ENCODE measurements at places on chromosomes 16 and 17.

GRCh38 chr17:13395862-13396261, 205.9 kb downstream of the HS3ST3A1 start:
- no peak for DNase-seq

DNA sequence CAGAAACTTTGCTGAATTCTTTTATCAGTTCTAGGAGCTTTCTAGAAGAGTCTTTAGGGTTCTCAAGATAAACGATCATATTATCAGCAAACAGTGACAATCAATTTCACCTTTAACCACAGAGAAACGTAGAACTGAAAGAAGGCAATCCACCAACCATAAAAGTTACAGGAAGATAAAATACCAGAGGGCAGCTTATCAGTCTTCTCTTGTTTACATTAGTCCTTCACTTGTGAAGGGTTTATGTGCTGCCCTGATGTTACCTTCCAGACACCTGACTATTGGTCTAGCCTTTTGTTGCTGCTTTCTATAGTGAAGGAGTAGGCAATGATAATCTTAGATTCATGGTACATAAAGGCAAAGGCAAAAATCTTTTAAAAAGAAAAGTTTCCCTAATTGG, 73.2 kb upstream of the EFCAB3 start:
- DNase-seq = no peak

- no peak for DNase-seq
Observed at GRCh38 chr17:57455063-57455914, 199.0 kb downstream of the MSI2 start.

DNA sequence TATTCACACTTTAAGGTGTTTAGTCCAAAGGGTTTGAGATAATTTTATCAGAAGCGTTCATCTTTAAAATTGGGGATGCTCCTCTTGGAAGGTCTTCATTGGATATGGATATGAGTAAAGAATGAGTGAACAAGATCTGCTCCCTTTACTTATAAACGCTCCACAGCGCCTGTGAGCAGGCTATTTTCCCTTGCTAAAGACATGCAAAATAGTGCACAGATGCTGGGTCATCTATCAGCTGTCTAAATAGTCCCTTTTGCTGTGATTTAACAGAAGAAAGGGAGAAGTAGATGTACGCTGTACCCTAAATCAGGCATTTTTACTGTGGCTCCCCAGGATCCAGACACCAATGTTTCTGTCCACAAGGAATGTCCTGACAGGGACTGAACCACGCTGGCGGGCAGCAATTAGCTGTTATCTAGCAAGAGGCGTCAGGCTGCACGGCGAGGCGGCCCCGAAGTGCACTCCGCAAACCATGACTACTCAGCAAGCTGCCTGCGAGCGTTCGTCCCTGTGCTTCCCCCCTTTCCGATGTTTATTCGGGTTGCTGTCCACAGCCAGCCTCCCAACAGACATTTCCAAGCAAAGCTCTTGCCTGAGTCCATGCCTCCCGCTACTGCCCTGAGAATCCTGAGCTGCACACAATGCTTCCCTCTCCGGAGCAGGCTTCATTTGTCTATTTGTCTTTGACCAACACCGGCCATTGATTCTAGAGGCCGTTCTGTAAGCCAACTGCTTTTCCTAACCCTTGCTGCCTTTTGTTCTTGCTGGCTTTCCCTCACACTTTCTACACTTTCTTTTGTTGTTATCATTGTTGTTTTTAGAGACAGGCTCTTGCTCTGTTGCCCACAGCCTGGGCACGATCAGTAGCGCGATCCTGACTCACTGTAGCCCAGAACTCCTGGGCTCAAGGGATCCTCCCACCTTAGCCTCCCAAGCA, 55.7 kb upstream of the CNEP1R1 start:
- no peak for DNase-seq

- peak; percentile 38 for DNase-seq
Observed at GRCh38 chr17:51435641-51436091, 175.3 kb downstream of the UTP18 start.

DNA sequence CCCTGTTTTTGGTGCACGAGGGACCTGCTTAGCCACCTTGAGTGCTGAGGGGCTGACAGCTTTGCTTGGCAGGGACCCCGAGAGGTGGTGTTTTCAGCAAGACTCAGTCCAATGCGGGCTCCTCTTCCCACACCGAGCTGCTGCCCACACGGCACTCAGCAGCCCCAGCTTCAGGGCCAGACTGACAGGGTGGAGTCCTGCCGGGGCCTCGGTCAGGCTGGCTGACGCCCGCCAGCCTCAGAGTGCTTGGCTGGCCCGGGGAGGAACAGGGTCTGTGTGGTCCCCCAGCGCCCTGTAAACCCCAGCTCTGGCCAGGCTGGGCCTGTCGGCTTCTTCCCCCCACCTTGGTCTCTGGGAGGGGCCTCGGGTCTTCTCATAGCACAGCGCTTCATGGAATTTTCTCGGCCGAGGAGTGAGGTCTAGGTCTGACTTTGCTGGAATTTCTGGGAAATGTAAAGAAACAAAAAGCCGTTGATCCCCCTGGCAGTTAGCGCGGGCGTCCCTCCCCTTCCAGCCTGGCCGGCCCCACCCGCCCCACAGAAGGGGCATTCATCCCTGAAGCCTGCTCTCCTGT, 2.6 kb downstream of the SOX8 start:
- no peak for DNase-seq

- peak; percentile 56 for DNase-seq
Observed at GRCh38 chr17:21218101-21218500, 4.1 kb upstream of the TMEM11 start.

DNA sequence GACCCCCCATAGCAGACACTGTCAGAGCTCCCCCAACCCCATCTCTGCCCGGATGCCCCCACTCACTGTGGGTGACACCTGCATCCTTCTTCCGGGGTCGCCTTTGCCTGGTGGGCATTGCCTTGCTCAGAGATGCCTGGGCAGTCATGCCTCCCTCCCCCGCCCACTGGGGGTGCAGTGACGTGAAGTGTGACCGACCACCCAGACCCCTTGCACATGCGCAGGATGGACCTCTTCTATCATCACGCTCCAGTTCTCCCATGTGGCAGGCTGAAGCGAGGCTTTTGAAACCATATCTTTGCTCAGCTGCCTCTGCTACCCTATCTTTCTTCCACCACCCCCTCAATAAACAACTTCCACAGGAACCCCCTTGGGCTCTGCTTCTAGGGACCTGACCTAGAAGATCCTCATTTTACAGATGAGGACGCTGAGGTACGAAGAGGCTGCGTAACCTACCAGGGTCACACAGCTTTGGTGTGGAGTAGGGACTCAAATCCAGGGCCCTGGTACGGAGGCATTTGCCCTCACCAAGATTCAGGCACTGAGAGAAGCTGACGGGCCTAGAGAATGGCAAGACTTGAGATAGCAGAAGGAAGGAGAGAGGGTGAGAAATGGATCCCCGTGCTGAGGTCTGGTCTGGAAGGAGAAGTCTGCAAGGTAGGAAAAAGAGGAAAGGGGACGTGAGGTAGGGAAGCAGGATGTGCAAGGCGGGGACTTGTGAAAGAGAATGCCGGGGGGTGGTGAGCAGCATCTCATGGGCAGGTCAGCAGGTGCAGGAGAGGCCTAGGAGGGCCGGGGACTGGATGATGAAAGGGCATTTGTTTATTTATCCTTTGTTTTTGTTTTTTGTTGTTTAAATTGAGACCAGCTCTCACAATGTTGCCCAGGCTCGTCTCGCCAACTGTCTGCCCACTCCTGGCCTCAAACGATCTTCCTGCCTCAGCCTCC, 14.4 kb downstream of the NLRC5 start:
- no peak for DNase-seq

DNA sequence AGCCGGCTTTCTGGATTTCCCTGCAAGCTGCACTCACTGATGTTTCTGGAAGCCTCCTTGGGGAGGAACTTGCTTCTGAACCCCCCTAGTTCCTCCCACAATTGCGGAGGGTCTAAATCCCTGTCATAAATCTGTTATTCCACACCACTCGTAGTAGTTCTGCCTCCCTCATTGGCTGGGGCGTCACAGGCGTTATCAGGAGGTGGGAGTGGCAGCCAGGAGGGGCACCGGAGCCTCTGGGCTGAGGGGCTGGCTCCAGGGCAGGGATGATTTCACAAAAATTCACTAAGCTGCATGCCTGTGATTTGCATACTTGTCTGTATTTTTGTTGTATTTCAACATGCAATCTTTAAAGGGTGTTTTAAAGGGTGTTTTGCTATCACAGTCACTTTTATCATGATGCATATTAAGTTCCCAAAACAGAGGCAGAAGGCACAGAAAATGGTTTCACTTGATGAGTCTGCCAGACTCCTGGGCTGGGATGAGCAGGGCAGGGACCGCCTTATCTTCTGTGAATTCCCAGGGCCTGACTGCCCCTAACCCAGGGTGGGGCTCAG, 176.2 kb upstream of the FOXF1 start:
- DNase-seq = no peak

GRCh38 chr16:30882429-30883310, 11.2 kb downstream of the BCL7C start:
- no peak for DNase-seq

- DNase-seq = no peak
Observed at GRCh38 chr17:20300436-20300934, 166.9 kb downstream of the LGALS9B start.

GRCh38 chr16:61968242-61969076, 67.8 kb downstream of the CDH8 start:
- no peak for DNase-seq

DNA sequence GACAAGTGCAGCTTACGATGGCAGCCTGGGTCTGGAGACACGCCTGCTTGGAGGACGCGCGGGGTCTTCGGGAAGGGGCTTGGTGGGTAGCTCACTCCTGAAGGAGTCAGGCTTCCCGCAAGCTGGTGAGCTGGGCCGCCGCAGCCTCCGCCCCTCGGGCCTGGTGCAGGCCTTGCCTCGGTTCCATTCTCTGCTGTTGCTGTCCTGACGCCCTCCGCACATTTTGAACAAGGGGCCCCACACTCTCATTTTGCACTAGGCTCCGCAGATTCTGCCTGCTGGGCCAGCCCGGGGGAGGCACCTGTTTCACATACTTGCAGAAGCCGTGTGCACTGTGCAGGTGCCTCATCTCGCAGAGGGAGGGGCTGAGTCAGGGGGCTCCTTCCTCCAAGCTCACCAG, 31.9 kb upstream of the CBX4 start:
- no peak for DNase-seq

DNA sequence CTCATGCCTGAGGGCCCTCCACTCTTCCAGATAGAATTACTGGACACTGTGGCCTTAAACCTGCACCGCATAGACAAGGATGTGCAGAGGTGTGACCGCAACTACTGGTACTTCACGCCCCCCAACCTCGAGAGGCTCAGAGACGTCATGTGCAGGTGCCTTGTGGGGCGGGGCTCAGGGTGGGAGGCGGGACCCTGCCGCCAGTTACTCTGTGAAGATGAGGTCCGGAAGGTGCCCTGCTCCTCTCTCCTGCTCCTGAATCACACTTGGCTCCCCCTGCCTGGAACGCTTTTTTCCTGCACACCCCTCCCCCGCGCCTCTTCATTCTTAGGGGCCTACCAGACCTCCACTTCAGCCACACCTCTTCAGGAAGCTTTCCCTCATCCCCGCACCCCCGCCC, 24.8 kb downstream of the MNT start:
- DNase-seq = no peak

GRCh38 chr17:38706505-38707216, 1.6 kb downstream of the MLLT6 start:
- DNase-seq = peak; percentile 16

DNA sequence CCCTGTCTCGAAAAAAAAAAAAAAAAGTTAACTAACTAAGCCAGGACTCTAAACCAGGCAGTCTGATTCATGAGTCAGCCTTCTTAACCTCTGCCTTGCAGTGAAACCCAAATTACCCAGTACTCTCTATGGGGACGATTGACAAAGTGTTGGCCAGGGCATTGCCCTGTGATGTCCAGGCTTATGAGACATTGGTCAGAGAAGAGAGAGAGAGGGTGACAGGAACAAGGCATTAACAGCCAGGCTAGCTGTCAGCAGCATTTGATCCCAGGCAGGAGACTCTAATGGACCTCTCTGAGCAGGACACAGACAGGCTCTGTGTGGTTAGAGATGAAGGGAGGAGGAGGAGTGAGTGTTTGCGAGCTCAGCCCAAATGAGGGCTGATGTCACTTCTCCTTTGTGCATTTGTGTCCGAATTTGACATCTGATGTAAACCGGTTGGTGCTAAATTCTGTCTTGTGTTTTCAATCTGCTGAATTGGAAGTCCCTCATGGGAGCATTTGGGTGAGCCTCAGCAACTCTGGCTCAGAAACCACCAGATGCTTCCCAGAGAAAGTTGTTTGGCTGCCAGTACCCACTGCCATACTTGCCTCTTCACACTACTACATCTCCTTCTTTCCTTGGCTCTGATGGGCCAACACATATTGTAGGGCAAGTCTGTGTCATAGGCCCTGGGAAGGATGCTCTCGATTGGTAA, 4.3 kb upstream of the MYL4 start:
- DNase-seq = no peak

GRCh38 chr16:63749276-63749675, 1372.6 kb downstream of the CDH11 start:
- DNase-seq = no peak

DNA sequence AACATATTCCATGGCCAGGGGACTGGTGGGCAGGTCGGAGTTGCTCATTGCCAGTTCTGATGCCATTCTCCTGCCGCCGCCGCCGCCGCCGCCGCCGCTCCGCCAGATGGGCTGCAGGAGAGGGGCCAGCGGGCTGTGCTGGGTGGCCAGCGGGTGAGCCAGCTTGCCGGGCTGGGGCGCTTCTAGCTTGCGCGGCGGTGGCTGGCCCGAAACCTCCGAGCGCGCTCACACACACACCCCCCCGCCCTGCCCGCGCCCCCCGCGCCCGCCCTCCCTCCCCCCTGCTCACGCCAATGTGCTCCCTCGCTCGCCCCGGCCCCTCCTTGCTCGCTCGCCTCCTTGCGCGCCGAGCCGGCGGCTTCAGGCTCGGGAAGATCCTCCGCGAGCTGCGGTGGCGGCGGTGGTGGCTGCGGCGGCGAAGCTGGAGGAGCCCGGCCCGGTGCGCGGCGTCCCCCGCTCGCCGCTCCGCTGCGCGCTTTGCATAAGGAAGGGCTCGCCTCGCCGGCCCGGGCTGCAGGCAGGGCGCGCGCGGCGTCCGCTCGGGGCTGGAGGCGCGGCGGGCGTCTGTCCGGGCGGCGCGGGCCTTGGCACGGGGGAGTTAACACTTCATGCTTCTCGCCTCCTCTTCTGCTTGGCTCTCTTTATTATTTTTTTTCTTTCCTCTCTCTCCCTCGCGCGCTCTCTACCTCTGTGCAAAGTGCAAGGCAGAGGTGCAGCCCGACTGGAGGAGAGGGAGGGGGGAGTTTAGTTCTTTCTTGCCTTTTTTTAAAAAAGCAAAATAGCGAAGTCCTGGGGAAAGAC, 500 bp downstream of the MAF start:
- DNase-seq = peak; percentile 28

- DNase-seq = no peak
Observed at GRCh38 chr17:46143827-46144236, 49.4 kb downstream of the KANSL1 start.
